ENCODE measurements at places on chromosomes 5 and 9. TPM values are rescaled to one million over a fixed set of nuclear protein-coding genes. Genes with fewer than 3 reads are reported as not detected.

- no peak for DNase-seq
These were observed 121.9 kb downstream of the FGF18 start for GRCh38 chr5:171541341-171541776.

- no peak for DNase-seq
These were observed 17.9 kb downstream of the ZFR start for GRCh38 chr5:32426440-32427151.

DNA sequence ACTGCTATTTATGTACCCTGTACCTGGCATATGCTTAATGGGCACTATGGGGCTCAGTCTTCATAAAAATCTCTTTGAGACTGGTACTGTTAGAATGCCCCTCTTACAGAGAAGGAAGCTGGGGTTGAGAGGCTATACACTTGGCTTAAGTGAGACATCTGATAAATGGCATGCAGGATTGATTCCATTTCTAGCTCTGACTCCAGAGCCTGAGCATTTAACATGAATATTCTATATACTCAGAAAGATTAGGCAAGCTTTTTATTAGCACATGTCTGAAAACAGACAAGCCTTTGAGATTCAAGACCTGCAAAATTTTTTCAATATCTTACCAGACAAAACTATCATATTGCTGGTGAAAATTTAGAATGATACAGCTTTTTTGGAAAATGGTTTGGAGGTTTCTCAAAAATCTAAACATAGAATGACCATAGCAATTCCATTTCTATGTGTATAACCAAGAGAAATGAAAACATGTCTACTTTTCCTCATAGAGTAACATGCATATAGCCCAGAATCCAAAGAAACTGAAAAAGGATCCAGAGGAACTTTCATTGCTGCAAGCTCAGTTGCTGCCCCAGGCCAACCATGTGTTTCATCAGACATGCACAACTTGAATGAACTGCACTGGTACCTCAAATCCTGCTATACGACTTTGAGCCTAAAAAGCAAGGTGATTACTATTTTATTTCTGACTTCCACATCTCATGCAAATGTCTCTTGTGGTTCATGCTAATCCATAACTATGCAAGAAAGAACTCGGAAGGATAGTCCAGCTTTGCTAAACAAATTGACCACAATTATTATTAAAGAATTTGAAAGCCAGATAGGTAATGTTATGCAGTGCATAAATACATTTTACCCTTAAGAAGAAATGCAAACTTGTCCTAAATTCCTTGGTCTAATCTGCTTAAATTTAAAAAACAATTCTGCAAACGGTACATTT, 389.0 kb upstream of the GRIA1 start:
- no peak for DNase-seq

DNA sequence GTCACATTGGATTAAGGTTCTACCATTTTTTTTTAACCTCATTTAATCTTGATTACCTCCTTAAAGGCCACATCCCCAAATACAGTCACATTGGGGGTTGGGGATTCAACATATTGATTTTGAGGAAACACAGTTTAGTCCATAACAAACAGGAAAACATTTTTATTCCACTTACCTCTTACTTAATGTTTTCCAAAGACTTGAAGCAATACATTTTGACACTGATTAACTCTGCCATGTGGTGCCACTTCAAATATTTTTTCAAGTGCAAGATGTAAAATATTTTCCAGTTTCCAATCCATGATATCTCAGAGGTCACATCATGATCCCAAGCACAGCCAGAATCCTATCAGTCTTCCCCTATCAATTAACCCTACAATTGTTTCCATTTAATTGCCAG, 548.0 kb downstream of the CSNK1G3 start:
- DNase-seq = no peak

- DNase-seq = no peak
These were observed 13.6 kb downstream of the SEPTIN8 start for GRCh38 chr5:132763181-132764036.

PCDHA1 gene
- not detected for total RNA-seq

DNA sequence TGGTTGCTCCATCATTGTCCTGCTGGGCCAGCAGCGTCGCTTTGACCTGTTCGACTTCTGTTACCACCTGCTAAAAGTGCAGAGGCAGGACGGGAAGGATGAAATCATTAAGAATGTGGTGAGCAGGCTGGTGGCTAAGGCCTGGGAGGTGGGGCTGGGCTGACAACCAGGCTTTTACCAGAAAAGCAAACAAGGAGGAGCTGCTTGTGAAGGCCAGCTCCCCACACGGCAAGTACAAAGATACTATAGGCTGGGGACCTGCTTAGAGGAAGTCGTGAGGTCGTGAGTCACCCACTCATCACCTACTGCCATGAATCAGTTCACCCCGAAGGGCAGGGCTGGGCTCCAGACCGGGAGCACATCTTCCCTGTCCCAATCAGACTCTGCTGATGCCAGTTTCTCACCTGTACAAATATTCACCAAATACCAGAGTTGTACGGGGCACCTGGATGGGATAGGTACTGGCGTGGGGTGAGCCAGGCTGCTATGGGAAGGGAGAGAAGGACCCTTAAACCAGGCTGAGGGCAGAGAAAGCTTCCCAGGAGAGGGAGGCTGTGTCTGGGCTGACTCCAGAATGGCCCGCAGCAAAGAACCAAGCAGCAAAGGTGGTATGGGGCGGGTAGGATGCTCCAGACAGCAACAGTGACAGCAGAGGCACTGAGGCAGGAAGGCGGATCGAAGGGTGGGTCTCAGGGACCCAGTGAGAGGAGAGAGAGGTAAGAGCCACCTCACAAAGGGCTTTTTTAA, 69.3 kb upstream of the NIPAL4 start:
- DNase-seq = no peak

- DNase-seq = peak; percentile 74
These were observed at the start of gene CAMK4 for GRCh38 chr5:111223787-111224560. CAMK4 (plus strand) TSS chr5:111224384; CDS start chr5:111224484, 100 bp downstream.

DNA sequence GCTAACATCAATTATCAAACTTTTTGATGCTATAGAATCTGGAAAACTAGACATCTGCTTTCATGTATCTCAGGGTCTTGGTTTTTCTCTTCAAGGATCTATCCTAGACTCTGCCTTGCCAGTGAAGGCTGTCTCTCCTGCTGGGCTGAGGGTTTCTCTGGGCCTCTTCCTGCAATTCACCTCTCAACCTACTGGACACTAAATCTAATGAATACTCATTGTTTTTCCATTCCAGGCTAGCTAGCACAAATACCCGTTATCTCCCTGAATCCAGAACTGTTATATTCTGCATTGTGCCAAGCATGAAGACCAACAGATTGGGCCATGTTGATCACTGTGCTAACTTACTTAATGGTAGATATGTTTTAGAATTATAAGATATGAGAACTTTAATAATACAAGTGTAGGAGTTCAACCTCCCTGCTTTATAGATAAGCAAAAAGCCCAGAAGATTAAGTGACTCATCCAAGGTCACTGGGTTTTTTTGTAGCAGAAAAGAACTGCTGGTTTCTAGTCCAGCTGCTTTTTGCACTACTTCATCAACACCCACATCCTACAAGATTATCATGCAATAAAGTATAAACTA, 56.5 kb upstream of the RNF38 start:
- no peak for DNase-seq

OCLN gene
- 2.0 TPM for total RNA-seq

TAF11L5 gene
- total RNA-seq = not detected

PRRT1B gene
- total RNA-seq = not detected

PDE4D gene
- total RNA-seq = 30.2 TPM

DNA sequence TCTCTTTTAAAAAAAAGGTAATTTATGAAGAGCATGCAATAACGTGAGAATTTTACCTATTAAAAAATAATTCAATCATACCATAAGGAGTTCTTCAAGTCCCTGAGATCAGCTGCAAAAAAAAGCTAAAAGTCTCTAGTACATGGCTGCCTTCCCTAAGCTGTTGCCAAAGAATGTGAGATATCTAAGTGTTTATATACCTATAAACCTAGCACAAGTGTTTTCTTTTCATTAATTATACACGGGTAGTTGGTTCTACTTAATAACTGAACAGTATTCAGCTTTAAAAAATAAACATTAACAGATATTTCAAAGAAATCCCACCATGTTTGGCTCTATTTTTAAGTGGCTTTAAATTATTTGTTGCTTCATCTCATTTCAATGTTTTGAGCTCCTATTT, 25.9 kb downstream of the FNBP1 start:
- no peak for DNase-seq

- DNase-seq = no peak
These were observed 1259.0 kb upstream of the NUDT12 start for GRCh38 chr5:104821606-104822005.

CCDC171 gene
- total RNA-seq = 1.6 TPM

DNA sequence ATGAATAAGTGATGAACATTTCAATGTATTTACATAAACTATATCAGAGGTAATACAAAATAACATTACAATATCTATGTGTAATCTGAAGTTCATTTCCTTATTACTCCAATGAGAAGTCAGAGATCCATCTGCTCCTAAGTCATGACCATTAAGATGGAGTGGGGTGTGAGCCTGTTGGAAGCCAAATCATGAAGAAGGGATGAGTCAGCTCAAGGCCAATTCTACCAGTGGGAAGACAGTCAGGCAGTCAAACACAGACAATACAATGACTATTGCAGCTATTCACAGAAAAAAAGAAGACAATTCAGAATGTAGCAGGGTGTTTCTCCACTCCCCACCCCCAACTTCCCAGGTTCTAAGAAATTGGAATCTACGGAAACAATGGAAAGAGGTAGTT, 155.0 kb downstream of the NFIB start:
- DNase-seq = no peak

GRCh38 chr5:106759581-106759980, 911.2 kb downstream of the EFNA5 start:
- DNase-seq = no peak

- DNase-seq = no peak
These were observed 217.5 kb downstream of the GABBR2 start for GRCh38 chr9:98491231-98491651.

GRCh38 chr9:69190086-69190862, 16.2 kb downstream of the TJP2 start:
- no peak for DNase-seq

LHFPL2 gene
- 5.0 TPM for total RNA-seq

DNA sequence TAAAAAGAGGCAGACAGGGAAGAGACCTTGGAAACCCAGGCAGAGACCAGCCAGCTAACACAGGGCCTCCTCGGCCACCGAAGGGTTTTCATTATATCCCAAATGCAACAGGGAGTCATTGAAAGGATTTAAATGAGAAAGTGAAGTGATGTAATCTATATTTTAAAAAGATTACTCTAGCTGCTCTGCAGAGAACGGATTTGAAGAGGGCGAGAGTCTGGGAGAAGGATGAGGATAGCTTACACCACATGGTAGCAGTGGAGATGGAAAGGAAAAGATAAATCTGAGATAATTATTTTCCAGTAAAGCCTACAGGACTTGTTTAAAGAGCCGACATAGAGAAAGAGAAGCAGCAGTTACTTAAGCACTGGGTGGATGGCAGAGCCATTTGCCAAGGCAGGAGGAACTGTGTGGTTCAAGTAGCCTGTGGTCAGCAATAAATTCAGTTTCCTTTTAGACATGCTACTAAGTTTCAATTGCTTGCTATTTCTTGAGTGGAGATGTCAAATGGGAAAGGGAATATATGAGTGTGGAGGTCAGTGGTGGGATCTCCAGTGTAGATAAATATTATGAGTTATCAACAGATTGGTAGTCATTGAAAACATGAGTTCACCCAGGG, 9.3 kb downstream of the FBN2 start:
- no peak for DNase-seq

GRCh38 chr5:181120761-181121160, 10.2 kb downstream of the OR2V1 start:
- DNase-seq = no peak

DNA sequence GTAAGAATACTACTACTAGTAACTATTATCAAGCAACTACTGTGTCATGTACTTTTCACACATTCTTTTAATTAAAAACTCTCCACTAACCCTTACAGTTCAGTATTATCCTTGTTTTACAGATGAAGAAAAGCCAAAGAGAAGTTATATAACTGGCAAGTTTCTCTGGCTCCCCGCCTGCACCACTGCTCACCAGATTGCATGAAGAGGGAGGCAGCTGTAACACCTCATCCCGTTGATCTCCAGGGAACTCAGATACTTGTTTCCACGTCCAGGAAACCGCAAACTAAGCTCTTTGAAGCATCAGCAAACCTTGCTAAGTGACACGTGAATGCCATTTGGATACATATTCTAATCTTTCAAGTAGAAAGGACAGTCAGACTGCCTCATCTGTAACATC, 70.3 kb downstream of the RIGI start:
- no peak for DNase-seq

TXNDC8 gene
- not detected for total RNA-seq

STK10 gene
- total RNA-seq = 8.8 TPM

SLCO6A1 gene
- total RNA-seq = not detected

DNA sequence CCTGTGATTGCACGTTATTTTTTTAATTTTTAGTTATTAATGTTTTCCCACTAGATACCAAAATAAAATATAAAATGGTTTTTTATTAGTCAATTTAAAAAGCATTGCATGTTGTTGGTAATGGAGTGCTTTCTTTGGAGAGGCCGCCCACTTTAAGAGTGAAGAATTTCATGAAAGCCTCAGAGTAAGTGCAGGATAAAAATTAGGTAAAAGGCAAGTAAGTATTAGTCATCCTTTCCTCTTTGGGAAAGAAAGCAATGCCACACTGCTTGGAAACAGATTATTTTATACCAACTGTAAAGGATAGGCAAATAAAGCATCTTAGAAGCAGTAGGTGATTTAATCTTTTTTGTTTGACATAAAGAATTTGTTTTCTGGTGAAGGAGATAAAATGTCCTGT, 62.9 kb downstream of the HSD17B4 start:
- DNase-seq = no peak

CXCL14 gene
- total RNA-seq = 1.3 TPM

DNA sequence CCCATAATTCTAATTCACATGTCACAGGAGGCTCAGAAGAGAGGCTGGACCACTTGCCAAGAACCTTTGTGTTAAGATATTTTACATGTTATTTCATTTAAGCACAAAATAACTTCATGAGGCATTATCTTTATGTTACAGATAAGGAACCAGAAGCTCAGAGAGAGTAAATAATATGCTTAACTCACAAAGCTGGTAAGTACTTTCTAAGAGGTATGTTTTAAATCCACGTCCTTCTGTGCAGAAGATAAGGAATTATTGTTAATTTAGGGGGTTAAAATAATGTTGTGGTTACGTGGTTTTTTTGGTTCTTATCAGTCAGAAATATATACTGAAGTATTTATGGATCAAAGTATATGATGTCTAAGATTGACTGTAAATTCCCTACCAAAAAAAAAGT, 8.0 kb downstream of the STRBP start:
- DNase-seq = no peak

PCDHB11 gene
- 0.73 TPM for total RNA-seq

- no peak for DNase-seq
These were observed 38.4 kb downstream of the SH3TC2 start for GRCh38 chr5:149024477-149024876.

- peak; percentile 44 for DNase-seq
These were observed 231.7 kb downstream of the FBXL7 start for GRCh38 chr5:15731699-15732098.

- no peak for DNase-seq
These were observed 70.0 kb downstream of the NXNL2 start for GRCh38 chr9:88604836-88605511.

PGM5 gene
- 157 TPM for total RNA-seq

IL17B gene
- total RNA-seq = not detected

Measured in Right ventricle myocardium superior (tissue), 1 donor.